T-cell (primary cell): ENCODE measurements at places on chromosomes 7 and 10. TPM values are rescaled to one million over a fixed set of nuclear protein-coding genes. Genes with fewer than 3 reads are reported as not detected.

GRCh38 chr7:151818674-151819519 is 58.0 kb downstream of the PRKAG2 start:
- no peak overlapping the region for H3K4me3 ChIP-seq
- peaks cover 4% of the 10 kb centered on the region for H3K4me1 ChIP-seq
- H3K27me3 ChIP-seq = no peaks in the 10 kb centered on the region

DNA sequence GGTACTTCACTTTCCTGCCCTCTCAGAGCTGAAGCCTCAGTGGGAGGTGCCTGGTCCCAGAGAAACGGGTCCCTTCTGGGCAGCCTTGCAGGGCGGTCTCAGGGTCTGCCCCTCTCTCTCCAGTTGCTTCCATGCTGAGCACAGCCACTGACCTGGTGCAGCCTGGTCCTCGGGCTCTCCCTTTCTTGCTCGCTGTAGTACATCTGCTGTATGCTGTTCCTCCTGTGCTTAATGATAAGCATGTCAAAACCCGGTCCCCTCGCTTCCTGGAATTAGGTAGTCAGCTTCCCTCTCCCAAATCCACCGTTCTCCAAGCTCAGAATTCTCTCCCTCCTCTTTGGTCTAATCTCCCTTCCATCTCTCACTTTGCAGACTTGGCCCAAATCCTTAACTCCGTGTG is 11.0 kb upstream of the HPS1 start:
- H3K4me3 ChIP-seq = no peak overlapping the region
- H3K4me1 ChIP-seq = no peaks in the 10 kb centered on the region
- H3K27ac ChIP-seq = no peak overlapping the region

- DNase-seq = no peak
- H3K27ac ChIP-seq = no peak within 1 kb of the TSS
- H3K36me3 ChIP-seq = no peaks in the 10 kb centered on the region
- H3K4me1 ChIP-seq = no peaks in the 10 kb centered on the region
- H3K27me3 ChIP-seq = peaks cover 30% of the 10 kb centered on the region
Measured at GRCh38 chr10:16521311-16522016, at the start of gene C1QL3. Gene C1QL3, minus strand, starts transcription at chr10:16521879. Its CDS starts 814 bp downstream, at chr10:16521065.

DNA sequence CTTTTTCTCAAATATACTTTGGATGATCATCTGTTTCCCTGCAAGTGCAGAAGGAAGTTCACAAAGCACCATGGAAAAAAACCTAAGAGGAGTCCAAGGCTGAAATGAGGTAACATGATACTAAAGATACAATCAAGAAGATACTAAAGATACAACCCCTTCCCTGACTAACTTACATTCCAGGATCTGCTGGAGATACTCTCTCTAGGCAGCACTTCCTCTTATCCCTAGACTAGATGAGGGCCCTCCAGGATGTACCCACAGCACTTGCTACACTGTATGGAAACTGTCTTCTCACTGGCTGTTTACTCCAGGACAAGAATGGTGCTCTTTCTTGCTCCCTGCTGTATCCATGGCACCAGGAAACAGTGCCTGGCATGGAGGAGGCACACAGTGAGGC is 116.4 kb upstream of the NFE2L3 start:
- H3K36me3 ChIP-seq = no peaks in the 10 kb centered on the region
- no peaks in the 10 kb centered on the region for H3K27me3 ChIP-seq
- H3K4me1 ChIP-seq = peaks cover 3% of the 10 kb centered on the region
- no peak for DNase-seq
- H3K4me3 ChIP-seq = no peak overlapping the region

Gene RASA4B
- 18.3 TPM for total RNA-seq

GRCh38 chr10:19889256-19889655 is 73.0 kb downstream of the PLXDC2 start:
- no peaks in the 10 kb centered on the region for H3K27me3 ChIP-seq
- no peaks in the 10 kb centered on the region for H3K36me3 ChIP-seq
- DNase-seq = no peak
- no peak overlapping the region for H3K27ac ChIP-seq
- H3K4me3 ChIP-seq = no peak overlapping the region

DNA sequence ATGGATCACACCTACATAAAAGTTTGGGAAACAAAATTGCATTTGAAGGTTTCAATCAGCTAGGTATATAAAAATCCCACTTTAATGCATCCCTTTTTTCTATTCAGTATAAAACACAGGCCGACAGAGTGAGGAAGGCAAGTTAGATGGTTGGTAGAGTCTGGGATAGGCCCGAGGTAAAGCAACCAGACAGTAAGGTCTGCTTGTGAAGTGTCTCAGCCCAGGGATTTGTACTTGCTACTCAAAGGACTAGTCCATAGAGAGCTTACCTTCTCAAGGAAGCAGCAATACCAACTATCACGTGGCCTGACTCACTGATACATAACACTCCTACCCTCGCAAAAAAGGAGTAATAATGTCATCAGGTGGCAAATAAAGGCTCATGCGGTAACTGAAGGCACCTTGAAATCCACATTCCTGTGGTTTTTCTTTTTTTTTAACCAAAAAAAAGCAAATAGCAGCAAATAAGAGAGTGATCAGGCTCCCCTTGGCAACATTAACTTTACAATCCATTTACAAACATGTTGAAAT is 56.2 kb upstream of the ATP6V0A4 start:
- H3K4me1 ChIP-seq = no peaks in the 10 kb centered on the region
- H3K27me3 ChIP-seq = no peaks in the 10 kb centered on the region
- DNase-seq = no peak
- H3K4me3 ChIP-seq = no peak overlapping the region
- H3K36me3 ChIP-seq = no peaks in the 10 kb centered on the region

Gene MRLN
- total RNA-seq = not detected

- H3K27ac ChIP-seq = no peak overlapping the region
- DNase-seq = no peak
- H3K27me3 ChIP-seq = no peaks in the 10 kb centered on the region
- H3K36me3 ChIP-seq = no peaks in the 10 kb centered on the region
Measured at GRCh38 chr7:144483189-144483588, 79.7 kb upstream of the NOBOX start.
